Caco-2 (cell line): ENCODE measurements at places on chromosomes 13 and 19. TPM values are rescaled to one million over a fixed set of nuclear protein-coding genes. Genes with fewer than 3 reads are reported as not detected.

- DNase-seq, result no peak
Observed at GRCh38 chr13:33150126-33150525, 133.9 kb downstream of the KL start.

DNA sequence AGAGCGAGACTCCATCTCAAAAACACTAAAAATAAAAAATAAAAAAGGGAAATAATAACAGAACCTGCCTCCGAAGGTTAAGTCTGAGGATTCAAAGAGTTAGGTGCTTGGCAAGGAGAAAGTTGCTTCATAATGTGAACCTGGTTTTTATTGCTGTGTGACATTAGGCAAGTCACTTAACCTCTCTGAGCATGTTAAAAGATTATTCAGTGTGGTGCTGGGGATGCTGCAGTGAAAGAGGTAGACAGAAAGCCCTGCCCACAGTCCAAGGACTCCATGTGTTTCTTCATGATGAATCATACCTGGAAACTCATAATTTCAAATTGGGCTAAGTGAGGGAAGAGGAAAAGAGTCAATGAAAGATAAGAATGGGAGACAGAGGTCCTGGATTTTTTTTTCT lies 2.4 kb downstream of the IL27RA start:
- DNase-seq, result no peak

DNA sequence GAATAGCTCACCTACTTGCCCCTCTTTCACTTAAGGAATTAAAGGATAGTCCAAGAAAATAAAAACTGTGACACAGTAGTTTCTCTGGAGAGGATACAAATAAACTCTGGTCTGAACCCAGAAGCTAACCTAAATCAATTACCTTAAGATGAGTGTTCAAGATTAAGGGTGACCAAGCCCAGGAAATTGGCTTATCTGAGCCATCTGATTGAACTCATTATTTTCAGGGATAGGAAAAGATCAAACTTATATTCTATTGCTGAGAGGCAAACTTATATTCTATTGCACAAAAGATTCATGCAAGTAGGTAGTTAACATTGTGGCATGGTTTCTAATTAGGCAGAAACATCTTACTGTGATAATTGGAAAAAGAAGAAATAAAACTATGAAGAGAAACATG lies 175.1 kb downstream of the DCLK1 start:
- DNase-seq, result no peak

GRCh38 chr19:12833738-12834565 lies 427 bp downstream of the RTBDN start:
- peak; percentile 41 for DNase-seq

FFAR3 gene
- not detected in 2 replicates for total RNA-seq

- DNase-seq, result no peak
Observed at GRCh38 chr13:43245374-43245964, 222.1 kb downstream of the DNAJC15 start.

GRCh38 chr13:35698911-35699576 lies 222.6 kb upstream of the MAB21L1 start:
- no peak for DNase-seq

DNA sequence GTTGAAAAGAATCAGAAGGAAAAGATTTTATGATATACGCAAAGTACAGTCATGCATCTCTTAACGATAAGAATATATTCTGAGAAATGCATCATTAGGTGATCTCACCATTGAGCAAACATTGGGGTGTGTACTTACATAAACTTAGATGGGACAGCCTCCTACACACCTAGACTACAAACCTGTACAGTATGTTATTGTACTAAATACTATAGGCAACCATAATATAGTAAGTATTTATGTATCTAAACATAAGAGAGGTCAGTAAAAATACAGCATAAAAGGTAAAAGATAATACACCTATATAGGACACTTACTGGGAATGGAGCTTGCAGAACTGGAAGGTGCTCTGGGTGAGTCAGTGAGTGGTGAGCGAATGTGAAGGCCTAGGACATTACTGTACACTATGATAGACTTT lies 254.6 kb downstream of the SPRY2 start:
- DNase-seq, result no peak

DNA sequence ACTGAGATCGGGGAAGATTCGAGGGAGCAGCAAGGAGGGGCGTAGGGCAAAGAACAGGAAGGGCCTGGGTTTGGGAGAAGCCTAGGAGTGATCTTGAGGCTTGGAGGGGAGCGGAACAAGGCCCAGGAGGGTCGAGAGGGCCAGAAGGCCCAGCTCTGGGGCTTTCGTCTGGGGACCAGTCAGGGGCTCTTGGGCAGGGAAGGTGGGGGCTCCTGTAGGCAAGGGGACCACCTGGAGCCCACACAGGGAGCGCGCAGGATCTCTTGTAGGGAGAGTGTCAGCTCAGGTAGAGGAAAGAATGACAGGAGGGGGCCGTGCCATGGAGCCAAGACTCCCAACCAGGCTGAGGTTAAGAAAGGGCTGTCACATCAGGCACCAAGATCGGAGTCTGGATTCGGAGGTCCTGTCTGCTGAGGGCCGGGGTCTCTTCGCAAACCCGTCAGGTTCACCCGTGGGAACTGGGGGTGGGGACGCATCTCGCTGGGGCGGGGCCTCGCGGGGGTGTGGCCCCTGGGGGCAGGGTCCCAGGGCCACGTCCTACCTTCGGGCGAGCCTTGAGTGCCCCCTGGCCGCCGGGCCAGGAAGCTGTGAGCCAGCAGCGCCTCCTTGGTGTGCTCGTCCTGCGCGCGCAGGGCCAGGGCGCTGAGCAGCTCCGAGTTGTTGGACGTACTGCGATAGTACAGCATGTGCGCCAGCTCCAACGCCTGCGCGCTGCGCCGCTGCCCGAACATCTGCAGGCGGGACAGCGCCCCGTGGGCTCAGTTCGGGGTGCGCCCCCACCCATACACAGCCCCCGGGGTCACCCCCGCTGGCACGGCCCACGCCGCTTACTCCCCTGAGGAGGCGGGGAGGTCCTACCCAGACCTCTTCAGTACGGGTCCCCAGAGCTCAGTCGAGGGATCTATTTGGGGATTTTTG lies 8.4 kb downstream of the EMP3 start:
- DNase-seq, result peak; percentile 94

FCGBP gene
- total RNA-seq, result 0.16 and 0.26 TPM in 2 replicates

DNA sequence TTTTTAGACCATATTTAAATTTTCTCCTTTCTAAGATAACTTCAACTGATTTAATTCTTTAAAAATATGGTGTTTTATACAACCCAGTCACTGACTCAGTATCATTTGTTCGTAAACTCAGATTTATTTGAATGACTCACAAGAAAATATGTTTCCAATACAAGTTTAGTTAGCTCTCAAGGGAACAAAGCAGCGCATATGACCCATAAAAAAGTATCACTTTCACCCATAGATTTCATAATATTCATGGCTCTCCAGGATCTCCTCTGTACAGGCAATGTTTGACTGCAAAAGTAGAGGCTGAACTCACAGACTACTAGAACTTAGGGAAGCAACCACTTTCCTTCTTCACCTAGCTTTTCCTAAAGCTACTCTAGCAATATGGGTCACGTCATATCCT lies 405.6 kb upstream of the PCDH9 start:
- no peak for DNase-seq

GRCh38 chr19:50362656-50363424 lies 2.6 kb downstream of the NAPSA start:
- no peak for DNase-seq

DNA sequence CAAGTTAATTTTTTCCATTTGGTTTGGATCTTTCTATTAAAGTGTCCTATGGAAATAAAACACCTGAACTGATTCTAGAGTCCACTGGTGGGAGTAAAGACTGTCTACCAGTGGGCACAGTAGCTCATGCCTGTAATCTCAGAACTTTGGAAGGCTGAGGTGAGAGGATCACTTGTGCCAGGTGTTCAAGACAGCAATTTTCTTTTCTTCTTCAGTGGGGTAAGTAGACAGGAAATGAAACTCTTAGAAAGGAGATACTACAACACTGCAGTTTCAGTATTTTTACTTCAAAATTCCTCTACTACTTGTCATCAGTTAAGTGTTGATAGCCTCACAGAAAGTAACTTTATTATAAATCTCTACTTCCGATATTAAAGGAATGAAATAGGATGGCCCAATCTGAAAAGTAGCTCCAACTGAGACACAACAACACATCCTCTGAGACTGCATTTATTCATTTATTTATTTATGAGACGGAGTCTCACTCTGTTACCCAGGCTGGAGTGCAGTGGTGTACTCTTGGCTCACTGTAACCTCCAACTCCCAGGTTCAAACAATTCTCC lies 26.3 kb downstream of the DNMT1 start:
- no peak for DNase-seq

GRCh38 chr19:19096641-19097627 lies 33.1 kb downstream of the SLC25A42 start:
- peak; percentile 95 for DNase-seq

GRCh38 chr19:49968279-49968922 lies 7.4 kb upstream of the SIGLEC11 start:
- no peak for DNase-seq

LENG1 gene
- total RNA-seq, result 6.6 and 6.9 TPM in 2 replicates

GRCh38 chr13:35714588-35715377 lies 238.3 kb upstream of the MAB21L1 start:
- no peak for DNase-seq

SIGLEC9 gene
- not detected in 2 replicates for total RNA-seq

GRCh38 chr13:32589471-32589870 lies 3.2 kb downstream of the PDS5B start:
- no peak for DNase-seq

KMT2B gene
- 54.2 and 62.6 TPM in 2 replicates for total RNA-seq

DNA sequence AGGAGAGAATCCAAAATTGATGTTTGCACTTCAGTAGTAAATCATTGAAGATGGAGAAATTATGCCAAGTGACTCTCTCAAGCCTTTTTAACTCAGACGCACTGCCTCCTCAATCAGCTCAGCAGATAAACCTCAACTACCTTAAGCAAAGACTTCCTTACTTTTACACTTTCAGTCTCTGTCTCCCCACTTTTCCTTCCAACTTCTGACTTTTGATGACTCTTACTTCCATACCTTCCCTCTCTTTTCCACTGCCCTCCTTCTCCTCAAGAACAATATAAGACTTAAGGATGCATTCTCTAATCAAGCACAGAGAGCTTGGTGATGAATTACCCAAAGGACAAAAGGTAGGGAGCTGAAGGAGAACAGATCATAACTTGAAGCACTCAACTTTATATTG lies 4.8 kb upstream of the DACH1 start:
- DNase-seq, result no peak

GRCh38 chr13:104837756-104838155 lies 1697.7 kb downstream of the EFNB2 start:
- no peak for DNase-seq

DNA sequence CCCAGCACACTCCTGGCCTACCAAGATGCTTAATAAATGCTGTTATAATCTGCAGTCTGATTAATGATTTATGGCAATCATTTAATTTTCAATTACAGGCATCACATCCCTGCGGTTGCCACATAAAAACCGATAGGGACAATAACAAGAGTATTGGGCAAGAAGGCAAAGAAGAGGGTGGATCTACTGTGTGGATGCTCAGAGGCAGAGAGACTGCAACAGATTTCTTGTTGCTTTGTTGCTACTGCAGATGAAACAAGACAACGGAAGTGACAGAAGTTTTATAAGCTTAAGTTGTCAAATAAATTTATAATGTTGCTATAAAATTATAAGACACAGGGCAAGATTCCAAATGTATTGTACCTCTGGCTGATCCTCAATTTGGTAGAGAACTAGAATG lies 154.8 kb downstream of the ABCC4 start:
- no peak for DNase-seq

DNA sequence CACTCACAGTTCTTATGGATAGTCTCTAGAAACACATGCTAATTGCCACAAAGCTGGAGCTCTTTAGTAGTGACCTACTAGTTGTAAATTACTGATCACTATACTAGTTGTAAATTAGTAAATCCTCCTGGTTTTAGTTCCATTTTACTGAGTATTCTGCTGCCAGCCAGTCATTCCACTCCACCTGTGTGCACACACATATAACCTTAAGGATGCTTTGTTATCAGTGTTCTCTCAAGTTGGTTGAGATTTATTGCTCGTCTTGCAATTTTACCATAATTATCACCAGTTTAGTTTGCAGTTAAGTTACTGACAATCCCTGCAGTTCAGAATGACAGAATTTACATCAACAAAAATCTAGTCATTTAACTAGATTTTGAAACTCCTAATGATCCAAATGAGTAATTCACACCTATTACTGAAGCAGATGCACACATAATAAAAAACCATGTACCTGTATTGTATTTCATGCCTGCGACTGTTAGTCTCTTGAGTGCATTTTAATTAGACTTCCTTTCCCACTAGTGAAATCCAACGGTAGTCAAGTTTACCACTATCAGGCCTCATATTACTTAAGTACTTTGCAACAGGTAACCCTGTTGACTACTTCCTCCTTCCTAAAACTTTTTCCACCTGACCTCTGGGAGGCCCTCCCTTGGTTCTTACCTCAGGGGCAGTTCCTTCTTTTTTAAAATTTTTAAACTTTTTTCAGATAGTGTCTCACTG lies 7.6 kb downstream of the TPT1 start:
- no peak for DNase-seq

- no peak for DNase-seq
Observed at GRCh38 chr13:110330491-110331011, 23.5 kb downstream of the COL4A2 start.

- no peak for DNase-seq
Observed at GRCh38 chr13:45575830-45576180, 39.7 kb downstream of the ERICH6B start.

- no peak for DNase-seq
Observed at GRCh38 chr13:32535748-32536147, 2.8 kb downstream of the N4BP2L2 start.

GRCh38 chr19:49097453-49098288 lies 12.4 kb downstream of the SNRNP70 start:
- DNase-seq, result peak; percentile 88

KIR2DL1 gene
- total RNA-seq, result not detected in 2 replicates

GRCh38 chr19:4413588-4413987 lies 11.1 kb downstream of the CHAF1A start:
- DNase-seq, result no peak

GDF15 gene
- total RNA-seq, result 55.3 and 56.1 TPM in 2 replicates

RASA3 gene
- total RNA-seq, result 0.88 and 0.95 TPM in 2 replicates

DNA sequence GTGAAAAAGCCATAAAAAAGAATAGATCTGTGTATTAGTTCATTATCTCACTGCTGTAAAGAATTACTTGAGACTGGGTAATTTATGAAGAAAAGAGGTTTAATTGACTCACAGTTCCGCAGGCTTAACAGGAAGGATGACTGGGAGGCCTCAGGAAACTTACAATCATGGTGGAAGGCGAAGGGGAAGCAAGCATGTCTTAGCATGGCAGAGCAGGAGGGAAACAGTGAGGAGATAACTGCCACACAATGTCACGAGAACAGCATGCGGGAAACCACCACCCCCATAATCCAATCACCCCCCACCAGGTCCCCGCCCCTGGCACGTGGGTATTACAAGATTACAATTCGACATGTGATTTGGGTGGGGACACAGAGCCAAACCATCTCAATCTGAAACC lies 39.1 kb upstream of the EEF1AKMT1 start:
- no peak for DNase-seq

GRCh38 chr13:71853725-71854124 lies 13.3 kb downstream of the DACH1 start:
- DNase-seq, result no peak
